Osteocyte (in vitro differentiated cells): ENCODE measurements at places on chromosomes 12 and 14. TPM values are rescaled to one million over a fixed set of nuclear protein-coding genes. Genes with fewer than 3 reads are reported as not detected.

DNA sequence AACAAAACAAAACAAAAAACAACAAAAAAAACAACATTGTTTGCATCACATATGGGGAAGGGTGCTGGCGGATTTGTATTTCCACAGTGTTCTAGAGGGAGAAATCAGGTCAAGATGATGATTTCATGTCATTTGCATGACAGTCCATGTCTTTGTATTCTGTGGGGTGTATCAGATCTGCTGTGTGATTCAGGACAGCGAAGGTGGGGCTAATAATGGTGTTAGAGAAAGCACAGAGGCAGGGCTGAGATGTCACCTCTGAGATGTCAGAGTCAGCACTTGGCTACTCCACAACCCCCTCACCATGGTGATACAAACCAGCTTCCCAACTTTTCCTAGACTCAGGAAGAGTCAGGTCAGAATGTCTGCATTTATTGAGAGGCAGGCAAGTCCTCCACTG is 543.2 kb downstream of the BCL11B start:
- no peak for DNase-seq

The SLC4A8 gene
- total RNA-seq: 3.6 and 4.2 TPM in 2 replicates

DNA sequence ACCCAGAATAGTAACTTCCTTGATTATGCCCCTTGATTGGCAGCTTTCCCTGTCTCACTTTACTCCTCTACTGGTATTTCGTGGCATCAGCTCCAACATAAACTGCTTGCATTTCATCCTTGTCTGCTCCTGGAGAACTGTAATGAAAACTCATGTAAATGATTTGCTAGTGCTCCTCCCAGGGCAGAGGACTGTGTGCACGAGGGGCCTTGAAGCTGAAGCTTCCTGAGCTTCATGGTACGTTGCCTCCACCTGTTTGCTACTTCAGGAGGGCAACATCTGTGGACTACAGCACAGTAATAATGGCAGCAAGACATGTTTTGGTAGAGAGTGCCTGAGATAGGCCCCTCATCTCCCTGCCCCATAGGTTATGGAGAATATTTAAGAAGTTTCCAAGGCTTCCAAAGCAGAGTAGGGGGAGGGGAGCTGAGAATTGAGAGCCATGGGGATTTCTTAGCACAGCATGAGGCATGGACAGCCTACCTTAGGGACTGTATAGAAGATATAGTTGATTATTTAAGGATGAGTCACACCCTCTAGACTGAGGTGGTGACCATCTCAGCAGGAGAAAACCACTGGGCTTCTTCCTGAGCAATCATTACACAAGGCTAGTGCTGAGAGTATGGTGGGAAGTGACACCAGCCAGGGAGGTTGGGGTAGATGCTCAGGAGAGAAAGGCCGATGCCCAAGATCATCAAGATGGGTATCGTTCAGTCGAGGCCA is 29.5 kb downstream of the CCDC198 start:
- DNase-seq: no peak

- DNase-seq: no peak
These were observed 48.5 kb downstream of the ADGRD1 start for GRCh38 chr12:131002216-131002631.

The ESRRB gene
- not detected in 2 replicates for total RNA-seq

GRCh38 chr14:80845856-80846255 is 95.7 kb downstream of the CEP128 start:
- no peak for DNase-seq

The KRT78 gene
- not detected in 2 replicates for total RNA-seq

DNA sequence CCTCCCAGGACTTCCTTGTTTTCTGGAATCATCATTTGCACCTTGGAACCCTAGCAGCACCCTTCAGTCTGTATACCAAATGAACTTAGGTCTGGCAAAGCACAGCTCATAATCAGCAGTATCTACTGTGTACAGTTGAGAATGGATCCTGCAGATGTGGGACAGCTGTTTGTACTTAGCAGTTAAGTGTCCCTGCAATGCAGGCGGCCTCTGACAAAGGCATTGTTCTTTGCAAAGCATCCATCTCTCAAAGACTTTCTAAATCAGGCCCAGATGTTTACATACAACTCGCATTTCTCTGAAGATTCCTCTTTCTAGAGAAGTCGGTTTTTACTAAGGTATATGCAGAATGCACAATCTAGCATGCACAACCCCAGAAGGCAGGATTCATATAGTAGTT is 170.5 kb upstream of the RBM19 start:
- no peak for DNase-seq

- DNase-seq: no peak
These were observed 50.7 kb upstream of the MAP1LC3B2 start for GRCh38 chr12:116508145-116509121.

DNA sequence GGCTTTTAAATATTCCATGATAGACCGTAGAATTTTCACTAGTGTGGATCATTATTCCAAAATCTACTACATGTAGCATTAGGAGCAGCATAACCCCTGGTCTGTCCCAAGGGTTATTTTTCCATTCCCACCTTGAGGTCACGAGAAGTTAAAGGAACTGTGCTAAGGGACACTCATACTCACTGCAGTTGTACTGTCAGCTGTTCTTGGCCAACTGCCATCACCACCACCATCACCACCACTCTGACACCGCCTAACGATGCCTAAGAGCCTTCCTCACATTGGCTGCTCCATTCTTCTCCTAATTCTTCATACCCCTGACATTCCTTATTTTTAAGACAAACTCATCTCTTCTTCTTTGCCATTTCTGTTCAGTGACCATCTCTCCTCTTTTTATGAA is 13.4 kb upstream of the PTGDR start:
- no peak for DNase-seq

GRCh38 chr12:76820888-76821482 is 57.1 kb downstream of the ZDHHC17 start:
- no peak for DNase-seq

The ZNF705A gene
- not detected in 2 replicates for total RNA-seq

DNA sequence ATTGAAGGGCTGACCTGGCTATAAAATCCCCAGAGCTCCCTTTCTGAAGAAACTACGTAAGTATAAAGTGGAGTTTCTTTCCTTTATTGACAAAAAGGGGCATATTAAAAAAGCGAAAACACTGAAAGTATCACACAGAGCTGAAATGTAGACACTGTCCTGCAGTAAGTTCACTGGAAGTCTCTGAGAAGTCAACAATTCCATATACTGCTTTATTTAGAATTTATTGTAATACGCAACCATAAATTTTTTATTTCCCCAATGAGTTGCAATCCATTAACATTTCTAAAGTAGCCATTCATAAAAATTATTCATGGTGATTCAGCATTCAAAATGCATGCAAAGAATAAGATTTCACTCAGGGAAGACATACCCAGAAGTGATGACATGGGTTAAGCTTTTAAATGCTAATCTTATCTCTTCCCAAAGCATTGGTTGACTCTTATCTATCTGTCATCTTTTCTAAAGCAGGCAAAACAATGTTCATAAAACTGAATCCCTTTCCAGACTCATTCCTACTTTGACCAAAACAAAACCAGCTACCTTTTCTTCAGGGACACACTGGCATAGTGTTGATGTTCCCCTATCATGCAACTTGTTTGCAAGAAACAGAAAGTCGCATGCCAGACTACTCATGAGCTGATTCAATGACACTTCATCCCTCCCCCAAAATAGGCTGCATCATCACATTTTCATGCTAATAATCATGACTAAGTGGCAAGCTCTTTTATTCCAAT is 17.3 kb downstream of the KITLG start:
- no peak for DNase-seq

GRCh38 chr12:115988212-115988611 is 289.3 kb downstream of the MED13L start:
- no peak for DNase-seq

DNA sequence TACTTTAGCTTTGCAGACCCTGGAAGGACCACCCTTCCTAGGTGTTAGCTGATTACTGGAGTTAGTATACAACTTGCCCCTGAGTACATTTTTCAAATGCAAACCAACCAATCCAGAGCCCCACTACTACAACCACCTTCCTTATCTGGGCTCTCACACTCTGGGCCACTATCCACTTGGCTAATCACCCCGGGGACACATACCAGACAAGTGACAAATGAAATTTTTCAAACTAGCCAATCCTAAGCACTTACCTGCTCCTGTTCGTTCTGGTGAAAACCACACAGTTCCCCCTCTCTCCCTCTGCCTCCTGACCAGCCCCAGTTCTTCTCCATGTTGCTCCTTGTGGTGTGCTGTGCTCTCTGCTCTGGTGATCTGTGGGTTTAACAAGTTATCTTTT is 140.4 kb downstream of the CNTN1 start:
- DNase-seq: no peak

GRCh38 chr12:9127936-9128663 is 12.4 kb upstream of the A2M start:
- DNase-seq: no peak

- DNase-seq: no peak
These were observed 7.1 kb downstream of the LTBP2 start for GRCh38 chr14:74604911-74605310.

The LRRK2 gene
- total RNA-seq: not detected in 2 replicates
